ENCODE measurements at places on chromosomes 6 and 20.

- no peak for DNase-seq
Measured at GRCh38 chr6:143880412-143880811, 16.1 kb downstream of the ZC2HC1B start.

- no peak for DNase-seq
Measured at GRCh38 chr6:15399641-15400470, 154.0 kb downstream of the JARID2 start.

DNA sequence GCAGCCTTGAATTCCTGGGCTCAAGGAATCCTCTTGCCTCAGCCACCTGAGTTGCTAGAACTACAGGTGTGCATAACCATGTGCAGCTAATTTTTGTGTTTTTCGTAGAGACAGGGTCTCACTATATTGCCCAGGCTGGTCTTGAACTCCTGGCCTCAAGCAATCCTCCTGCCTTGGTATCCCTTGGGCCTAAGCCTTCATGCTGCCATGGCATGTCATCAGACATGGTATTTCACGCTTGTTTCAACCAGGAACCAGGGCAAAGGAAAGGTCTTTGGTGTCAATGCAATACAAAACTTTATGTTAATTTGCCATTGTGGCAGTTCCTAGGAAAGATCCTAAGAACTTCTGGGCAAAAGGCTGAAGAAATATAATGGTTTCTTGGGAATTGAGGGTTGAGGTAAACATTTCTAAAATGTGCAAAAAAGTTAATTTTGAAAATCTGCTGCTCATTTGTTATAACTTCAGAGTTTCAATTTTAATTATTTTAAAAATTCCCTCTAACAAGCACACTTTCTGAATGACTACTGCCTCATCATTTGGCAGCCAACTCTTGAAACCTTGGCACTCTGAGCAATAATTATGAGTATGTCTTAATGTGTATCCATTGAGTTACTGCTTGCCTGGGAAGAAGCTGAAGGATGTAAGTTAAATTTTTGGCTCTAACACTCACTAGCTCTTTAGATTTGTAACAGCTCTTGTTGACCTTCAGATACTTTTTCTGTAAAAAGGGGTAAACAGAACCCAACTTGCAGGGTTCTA is 154.1 kb downstream of the GJA10 start:
- DNase-seq = no peak

GRCh38 chr6:9841886-9842725 is 572.8 kb downstream of the TFAP2A start:
- no peak for DNase-seq

DNA sequence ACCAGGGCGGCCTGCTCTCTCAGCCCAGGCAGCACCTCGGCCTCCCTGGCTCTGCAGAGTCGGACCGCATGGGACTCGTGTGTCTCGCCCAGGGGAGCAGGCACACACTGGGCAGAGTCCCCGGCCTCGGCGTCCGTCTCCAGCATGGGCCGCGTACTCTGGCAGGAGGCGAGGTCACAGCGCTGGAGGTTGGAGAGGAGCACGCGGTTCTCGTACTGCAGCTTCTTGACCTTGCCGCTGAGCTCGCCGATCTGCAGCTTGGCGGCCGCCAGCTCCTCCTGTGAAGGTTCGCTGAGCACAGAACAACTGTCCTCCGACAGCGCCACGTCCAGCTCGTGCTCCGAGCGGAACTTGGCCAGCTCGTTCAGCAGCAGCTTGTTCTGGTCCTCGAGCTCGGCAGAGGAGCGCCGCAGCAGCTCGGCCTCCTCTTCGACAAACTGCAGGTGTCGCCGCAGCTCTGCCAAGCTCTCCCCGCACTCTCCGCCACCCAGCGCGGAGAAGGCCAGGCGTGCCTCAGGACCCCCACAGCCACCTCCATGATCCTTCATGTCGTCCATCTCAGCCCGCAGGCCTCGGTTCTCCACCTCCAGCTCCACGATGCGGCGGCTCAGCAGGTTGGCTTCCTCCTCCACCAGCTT is 42.0 kb upstream of the DSN1 start:
- DNase-seq = no peak

- no peak for DNase-seq
Measured at GRCh38 chr6:67047996-67048395, 1341.0 kb upstream of the EYS start.

- DNase-seq = peak; percentile 67
Measured at GRCh38 chr6:62367601-62368000, 81.6 kb upstream of the KHDRBS2 start.

- DNase-seq = no peak
Measured at GRCh38 chr6:2183246-2183645, 62.2 kb downstream of the GMDS start.

GRCh38 chr6:100078509-100078908 is 84.5 kb upstream of the MCHR2 start:
- DNase-seq = no peak

- DNase-seq = no peak
Measured at GRCh38 chr6:38209371-38210260, 390.1 kb downstream of the ZFAND3 start.

GRCh38 chr6:93453956-93454355 is 34.6 kb upstream of the EPHA7 start:
- DNase-seq = peak; percentile 56

DNA sequence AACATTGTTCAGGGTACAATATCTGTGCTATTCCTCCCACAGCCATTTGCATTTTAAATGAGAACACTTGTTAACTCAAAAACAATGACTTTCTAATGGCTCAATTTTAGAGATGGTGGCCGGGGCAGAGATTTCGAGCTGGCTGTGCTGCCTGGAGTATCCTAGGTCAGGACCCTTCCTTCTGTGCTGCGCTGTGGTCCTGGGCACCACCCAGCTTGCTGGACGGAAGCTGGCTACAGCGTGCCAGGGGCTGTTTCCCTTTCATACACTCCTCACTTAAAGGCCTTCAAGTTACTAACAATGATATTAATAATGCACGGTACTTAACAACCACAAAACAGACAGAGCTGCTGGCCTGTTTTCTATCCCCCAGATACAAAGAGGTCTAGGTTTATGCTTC is 194.4 kb upstream of the CST7 start:
- DNase-seq = no peak

GRCh38 chr6:137545073-137545472 is 50.9 kb upstream of the OLIG3 start:
- DNase-seq = no peak

GRCh38 chr6:30819297-30819917 is 64.9 kb upstream of the DDR1 start:
- no peak for DNase-seq

DNA sequence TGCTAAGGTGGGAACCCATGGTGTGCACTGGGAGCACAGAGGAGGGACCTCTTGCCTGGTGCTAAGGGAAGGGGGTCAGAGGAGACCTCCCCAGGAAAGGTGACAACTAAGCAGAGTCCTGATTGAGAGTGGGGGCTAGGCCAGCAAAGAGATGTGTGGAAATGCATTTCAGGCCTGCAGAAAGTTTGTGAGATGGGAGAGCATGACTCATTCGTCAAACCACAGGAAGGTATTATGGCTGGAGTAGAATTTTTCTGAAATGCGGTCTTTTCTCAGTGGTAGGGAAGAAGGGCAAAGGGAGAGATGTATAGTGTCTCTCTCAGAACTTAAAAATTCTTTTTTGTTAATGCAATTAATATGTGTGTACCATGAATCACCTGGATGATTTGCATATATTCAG is 23.6 kb upstream of the EDN1 start:
- DNase-seq = no peak

DNA sequence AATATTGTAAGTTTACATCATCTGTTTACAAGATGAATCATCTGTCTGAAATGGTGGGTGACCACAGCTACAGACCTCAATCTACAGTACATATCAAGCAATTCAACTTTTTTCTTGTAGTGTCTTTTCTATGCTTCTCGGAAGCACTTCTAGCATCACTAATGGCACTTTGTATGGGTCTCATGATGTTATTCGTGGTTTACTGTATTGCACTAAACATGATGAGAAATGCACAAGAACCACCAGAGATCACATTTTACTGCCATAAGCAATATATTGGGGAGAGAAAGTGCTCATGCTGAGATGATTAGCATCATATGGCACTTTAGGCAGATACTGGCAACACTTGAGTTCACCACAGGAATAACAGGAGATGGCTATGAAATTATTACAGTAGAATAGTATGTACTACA is 15.4 kb upstream of the BTBD3 start:
- DNase-seq = no peak

GRCh38 chr6:132651062-132651461 is 7.9 kb downstream of the TAAR1 start:
- no peak for DNase-seq

GRCh38 chr20:31837896-31838397 is 7.5 kb downstream of the FOXS1 start:
- DNase-seq = no peak

DNA sequence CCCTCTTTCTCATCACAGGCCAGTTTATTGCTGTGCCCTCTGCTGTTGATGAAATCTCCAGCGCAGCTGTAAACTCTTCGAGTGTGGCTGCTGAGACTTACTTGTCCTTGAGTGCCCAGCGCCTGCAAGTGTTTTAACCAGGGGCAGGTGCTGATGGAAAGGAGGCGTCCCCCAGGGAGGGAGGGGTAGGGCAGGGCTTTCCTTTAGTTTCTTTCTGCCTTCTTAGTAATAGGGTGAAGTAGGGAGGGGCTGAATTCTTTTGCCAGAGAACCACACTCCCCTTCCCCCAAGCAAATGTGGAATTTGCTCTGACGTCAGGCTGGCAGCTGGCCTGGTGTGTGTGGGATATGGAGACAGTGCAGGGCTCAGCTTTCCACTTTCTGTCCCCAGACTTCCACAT is 61.2 kb downstream of the IGF2R start:
- DNase-seq = no peak

GRCh38 chr20:8438748-8439147 is 306.7 kb downstream of the PLCB1 start:
- no peak for DNase-seq

- DNase-seq = no peak
Measured at GRCh38 chr6:155419161-155419560, 36.5 kb downstream of the NOX3 start.

DNA sequence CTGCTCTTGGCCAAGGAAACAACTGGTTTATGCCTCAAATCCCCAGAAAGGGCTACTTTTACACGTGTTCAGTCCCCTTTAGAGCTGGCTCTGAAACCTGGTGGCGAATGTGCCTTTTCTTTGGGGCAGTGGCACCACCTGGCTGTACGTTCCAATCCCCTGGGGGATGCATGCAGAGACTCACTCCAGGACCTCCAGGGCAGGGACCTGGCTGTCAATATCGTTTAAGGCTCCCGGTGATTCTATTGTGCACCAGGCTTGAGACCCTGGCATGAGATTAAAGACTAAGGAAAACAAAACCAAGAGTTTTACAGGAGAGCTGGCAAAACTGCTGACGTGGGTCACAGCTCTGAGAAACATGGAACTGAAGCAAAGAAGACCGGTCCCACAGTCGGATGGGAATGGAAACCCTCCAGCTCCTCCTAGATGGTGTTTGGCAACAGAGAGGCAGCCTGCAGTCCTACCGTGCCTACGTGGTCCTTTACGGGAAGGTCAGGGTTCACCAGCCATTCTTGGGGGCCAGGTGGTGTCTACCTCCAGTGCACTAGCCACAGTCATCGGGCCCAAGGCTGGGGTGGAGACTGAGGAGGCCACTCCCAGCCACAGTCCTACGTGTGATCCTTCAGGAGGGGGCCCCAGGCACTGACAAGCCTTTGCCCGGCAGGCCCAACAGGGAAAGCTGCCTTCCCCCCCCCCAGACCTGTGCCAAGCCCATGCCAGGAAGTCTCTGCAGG is 203.3 kb upstream of the CST7 start:
- no peak for DNase-seq
